Activated T-helper 2 cell treated with anti-CD3 and anti-CD28 coated beads, Interferon-gamma antibody, Interleukin-2, Interleukin-4, amounts not matched to agents 10 μg/mL and 5 μg/mL and 100 μg/mL, durations not matched to agents 14 hours and 24 hours and 36 hours (primary cell): ENCODE measurements at places on chromosomes 5 and 9.
A peak's percentile ranks its signal among the peaks of the same experiment; 100 is the strongest.

- DNase-seq: peak; percentile 53
Observed at GRCh38 chr9:137454145-137454596, 5.0 kb downstream of the NSMF start.

- DNase-seq: no peak
Observed at GRCh38 chr5:4199049-4199841, 603.6 kb downstream of the IRX1 start.

GRCh38 chr9:113504725-113505590 is 41.4 kb downstream of the RGS3 start:
- DNase-seq: no peak

DNA sequence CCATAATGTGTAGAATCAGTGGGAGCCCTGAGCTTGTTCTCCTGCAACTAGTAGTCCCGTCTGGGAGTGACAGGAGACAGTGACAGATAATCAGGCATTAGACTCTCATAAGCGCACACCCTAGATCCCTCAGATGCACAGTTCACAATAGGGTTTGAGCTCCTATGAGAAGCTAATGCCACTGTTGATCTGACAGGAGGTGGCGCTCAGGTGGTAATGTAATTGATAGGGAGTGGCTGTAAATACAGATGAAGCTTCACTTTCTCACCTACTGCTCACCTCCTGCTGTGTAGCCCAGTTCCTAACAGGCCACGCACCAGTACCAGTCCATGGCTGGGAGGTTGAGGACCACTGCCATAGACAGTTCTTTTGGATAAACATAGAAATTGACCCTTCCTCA is 188.7 kb downstream of the ROR2 start:
- no peak for DNase-seq
